ENCODE measurements at places on chromosomes 3 and 15.

DNA sequence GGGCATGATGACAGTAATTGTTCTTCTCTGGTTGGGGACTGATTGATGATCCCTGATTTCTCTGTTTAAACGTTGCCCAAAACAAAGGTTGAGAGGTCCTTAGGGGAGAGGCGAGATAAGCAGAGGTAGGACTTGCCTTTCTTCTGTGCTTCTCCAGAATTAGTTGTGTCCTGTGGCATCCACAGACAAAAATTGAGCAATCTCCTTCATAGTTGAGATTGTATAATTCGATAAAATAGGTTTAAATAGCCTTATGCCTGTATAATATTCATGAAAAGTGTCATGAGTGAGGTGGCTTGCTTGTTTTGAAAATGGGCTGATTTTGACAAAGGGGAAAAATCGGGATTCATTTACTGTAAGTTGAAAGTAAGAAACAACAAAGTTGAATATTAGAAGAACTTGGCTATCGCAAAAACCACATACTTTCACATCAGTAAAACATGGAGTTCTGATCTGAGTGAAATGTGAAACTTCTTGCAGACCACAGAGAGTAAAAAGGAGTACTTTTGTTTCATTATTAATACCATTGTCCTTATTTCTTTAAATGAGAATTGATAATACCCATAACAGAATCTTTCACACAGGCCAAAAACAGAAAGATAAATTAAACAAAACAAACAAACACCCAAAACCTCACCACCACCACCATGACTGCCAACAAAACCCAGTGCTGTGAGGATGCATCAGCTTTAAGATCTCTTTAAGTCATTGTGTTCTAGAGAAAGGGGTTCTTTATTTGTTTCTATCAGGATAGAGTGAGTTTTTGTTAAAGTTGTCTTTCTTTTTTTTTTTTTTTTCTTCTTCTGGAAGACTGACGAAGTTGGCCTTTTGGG, 155.7 kb downstream of the LPP start:
- no peak for DNase-seq

DNA sequence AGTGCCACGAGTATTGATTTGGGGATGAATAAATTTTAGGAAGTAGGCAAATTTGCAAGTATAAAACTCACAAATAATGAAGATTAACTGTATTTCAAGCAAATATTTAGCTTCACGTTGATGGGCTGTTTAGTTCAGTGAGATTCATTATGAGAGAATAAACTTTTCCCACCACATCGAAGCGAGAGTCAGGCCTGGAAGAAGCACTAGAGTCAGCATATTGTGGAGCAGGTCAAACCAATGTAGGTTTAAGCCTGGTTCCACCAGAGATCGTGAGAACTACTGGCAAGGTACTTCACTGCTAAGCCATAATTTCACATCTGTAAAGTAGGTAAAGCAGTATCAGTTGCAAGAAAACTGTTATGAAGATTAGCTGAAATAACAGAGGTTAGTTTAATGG, 22.3 kb downstream of the WDR49 start:
- DNase-seq = no peak

- DNase-seq = no peak
Measured at GRCh38 chr3:99713440-99713839, 75.0 kb downstream of the COL8A1 start.

- peak; percentile 58 for DNase-seq
Measured at GRCh38 chr3:48661501-48662144, 1.1 kb downstream of the CELSR3 start.

DNA sequence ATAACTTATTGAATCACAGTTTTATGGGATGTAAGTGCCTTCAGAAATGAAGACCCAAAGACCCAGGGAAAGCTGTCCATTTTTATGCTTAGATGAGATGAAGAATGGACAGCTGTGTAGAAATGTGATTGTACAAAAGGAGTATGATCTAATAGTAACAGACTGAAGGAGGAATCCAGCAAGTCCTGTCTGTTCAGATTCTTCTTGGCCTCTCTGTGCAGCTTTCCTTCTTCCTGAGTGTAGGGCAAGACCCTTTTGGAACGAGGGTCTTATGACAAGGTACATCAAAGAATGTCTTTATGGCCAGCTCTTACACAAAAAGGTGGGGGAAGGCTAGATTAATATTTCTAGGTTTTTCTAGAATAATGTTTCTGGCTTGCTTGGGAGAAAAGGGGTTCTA, 1.4 kb upstream of the KIF23 start:
- DNase-seq = no peak

DNA sequence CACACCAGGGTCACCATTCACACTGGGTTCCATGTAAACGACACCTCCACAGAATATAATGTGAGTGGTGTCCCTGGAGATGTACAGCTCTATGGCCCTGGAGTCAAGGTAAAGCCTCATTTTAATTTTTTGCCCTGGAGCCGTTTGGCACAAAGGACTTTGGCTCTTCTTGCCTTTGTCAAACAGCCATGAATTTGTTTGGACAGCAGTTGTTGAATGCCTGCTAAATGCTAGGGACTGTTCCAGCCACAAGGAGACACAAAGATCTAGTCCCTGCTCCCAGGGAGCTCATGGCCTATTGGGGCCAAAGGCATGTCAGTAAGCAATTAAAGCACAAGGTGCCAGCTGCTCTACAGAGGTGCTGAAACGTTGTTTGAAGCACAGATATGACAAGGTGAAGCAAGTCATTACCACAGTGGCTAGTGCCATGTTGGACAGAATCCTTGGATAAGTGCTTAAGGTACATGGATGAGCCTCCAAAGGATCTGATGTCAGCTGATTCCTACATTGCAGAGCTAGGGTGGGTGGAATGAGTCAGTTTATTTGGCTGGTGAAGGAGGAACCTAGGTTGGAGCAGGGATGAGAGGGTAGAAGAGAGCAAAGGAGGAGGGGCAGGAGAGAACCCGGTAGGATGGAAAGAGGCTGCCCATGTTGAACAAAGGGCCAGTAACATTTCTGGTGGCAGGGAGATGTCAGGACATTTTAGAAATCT, 171.9 kb upstream of the CTDSPL start:
- no peak for DNase-seq

DNA sequence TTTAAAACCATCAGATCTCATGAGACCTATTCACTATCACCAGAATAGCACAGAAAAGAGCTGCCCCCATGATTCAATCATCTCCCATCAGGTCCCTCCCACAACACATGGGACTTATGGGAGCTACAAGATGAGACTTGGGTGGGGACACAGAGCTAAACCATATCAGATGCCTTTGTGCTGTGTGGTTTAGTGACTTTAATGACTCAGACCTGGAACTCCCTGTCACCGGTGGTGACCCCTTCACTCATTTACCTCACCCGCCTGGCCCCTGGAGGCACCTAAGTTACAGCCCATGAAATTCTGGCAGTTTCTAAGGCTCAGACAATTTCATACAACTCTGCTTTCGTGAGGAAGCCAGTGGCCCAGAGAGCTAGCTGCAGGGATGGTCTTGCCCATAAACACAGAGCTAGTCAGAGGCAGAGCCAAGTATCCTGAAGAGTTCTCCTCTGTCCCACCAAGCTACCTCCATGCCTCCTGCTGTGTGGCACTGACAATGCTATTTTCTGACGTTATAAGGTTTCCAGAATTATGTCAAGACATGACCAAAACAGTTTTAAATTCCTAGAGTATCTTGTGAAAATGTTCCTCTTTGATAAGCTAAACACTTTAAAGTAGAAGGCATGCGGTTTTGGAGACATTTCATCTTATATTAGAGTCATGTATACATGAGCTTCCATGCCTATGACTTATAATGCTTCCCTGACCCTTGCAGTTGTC, 231.1 kb upstream of the IL12A start:
- DNase-seq = no peak

- DNase-seq = no peak
Measured at GRCh38 chr3:172707967-172708366, 2.9 kb downstream of the NCEH1 start.

GRCh38 chr3:25631989-25632388, 32.7 kb downstream of the TOP2B start:
- no peak for DNase-seq

GRCh38 chr3:80060664-80061063, 292.9 kb upstream of the ROBO1 start:
- no peak for DNase-seq

DNA sequence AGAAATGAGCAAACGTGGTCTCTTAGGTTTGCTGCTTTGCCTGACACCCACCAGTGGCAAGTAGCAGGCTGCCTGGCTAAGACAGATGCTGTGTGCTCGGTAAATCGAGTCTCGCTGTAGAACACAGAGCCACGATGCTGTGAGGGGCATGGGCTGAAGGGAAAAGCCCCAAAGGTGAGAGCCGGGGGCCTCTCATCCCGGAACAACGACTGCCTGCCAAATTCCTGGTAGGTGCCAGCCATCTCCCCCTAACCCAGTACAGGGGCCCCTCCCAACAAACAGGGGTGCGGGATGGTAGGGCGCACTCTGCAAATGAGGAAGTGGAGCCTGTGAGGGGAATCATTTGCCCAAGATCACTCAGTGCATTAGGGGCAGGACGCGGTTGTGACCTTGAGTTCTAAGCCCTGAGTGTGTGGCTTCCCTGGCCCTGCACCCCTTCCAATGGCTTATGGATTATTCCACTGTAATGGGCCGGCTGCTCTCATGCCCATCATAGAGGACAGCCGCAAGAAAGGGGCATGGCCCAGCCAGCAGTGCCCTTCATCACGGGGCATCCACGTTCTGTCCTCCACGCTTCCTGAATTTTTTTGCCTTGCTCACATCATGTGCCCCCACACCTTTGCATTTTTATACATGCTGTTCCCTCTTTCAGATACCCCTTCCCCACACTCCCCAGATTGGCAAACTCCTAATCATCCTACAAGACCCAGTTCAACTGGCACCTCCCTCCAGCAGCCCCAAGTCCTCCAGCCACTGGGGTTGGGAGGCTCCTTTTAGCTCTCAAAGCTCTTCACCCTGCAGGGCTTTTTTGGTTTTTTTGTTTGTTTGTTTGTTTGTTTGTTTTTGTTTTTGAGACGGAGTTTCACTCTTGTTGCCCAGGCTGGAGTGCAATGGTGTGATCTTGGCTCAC, 125.4 kb downstream of the NUP210 start:
- no peak for DNase-seq

DNA sequence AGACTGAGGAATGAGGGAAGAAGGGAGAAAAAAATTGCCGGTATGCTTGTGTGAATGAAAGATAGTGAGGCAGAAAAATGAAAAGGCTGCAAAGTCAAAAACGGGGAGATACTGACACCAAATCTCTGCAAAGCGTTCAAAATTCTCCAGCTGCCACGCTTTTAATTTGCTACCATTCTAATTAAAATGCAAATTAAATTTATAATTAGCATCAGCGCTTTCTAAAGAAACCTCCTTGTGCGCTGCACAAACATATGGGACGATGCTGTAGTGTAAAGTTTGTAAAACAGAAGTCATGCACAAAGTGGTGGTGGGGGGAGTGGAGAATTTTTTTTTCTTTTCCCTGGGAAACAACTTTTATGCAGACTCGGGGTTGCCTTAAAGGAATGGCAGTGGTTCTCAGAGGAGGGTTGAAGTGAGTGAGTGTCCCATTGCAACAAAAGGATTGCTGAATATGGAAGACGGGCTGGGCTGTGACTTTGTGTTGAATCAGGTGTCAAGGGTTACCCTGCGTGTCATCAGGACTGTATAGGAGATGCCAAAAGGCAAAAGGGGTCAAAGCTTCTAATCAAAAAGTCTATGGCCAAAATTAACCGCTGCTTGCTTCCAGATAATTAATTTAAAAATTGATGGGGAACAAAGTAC, 472.2 kb downstream of the NR2F2 start:
- no peak for DNase-seq

GRCh38 chr3:53938645-53939044, 47.0 kb upstream of the SELENOK start:
- DNase-seq = peak; percentile 55

DNA sequence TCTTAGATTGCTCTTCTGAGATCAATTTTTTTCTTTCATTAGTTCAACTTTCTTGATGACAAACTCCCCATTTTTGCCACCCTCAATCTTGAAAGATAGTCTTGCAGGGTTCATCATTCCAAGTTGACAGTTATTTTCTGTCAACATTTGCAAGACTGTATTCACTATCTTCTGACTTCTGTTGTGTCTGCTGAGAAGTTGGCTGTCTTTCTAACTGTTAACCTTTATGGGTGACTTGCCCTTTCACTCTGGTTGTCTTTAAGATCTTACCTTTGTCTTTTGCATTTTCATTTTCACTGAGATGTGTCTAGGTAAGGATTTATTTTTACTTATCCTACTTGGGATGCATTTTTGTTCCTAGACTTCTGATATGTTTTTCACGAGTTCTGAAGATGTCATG, 14.6 kb upstream of the PIGZ start:
- no peak for DNase-seq

- no peak for DNase-seq
Measured at GRCh38 chr3:64278625-64279024, 53.4 kb upstream of the PRICKLE2 start.

DNA sequence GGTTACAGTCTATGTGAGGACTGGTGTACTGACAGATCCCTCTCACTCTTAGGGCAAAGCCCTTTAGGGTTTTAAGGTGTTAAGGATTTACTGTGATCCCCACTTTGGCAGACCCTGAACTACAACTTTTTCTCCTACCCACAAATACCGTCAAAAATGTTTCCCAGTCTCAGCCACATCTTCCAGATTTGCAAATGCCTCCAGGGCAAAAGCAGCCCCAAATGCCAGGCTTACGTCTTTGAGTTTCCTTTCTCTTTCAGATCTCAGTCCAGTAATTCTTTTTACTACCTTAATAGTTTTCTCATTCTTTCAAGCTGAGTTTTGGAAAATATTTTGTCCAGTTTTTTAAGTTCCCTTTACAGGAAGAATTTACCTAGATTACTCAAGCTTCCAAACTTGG, 13.4 kb upstream of the ITGA11 start:
- no peak for DNase-seq

GRCh38 chr3:141261472-141262307, 30.1 kb downstream of the PXYLP1 start:
- DNase-seq = no peak

- DNase-seq = no peak
Measured at GRCh38 chr15:69210574-69210973, 50.1 kb downstream of the GLCE start.

- no peak for DNase-seq
Measured at GRCh38 chr3:72343078-72343477, 505.2 kb downstream of the SHQ1 start.

Data from RWPE1 (cell line).